ENCODE measurements at places on chromosomes 2 and 18. TPM values are rescaled to one million over a fixed set of nuclear protein-coding genes. Genes with fewer than 3 reads are reported as not detected.

Gene CROCC2
- not detected for total RNA-seq

Gene BMP10
- total RNA-seq: not detected

Gene TXNL4A
- total RNA-seq: 53.3 TPM

Gene SAG
- total RNA-seq: not detected

Gene DSC2
- total RNA-seq: 18.2 TPM

Gene CCDC141
- 24.5 TPM for total RNA-seq

Gene SPR
- total RNA-seq: 32.6 TPM

Gene RSAD2
- 1.5 TPM for total RNA-seq

Data from subcutaneous adipose tissue (tissue), 4 donors.